ENCODE measurements at places on chromosomes 3 and 15. TPM values are rescaled to one million over a fixed set of nuclear protein-coding genes. Genes with fewer than 3 reads are reported as not detected.

ALPK3 gene
- 0.04 TPM for total RNA-seq

DNA sequence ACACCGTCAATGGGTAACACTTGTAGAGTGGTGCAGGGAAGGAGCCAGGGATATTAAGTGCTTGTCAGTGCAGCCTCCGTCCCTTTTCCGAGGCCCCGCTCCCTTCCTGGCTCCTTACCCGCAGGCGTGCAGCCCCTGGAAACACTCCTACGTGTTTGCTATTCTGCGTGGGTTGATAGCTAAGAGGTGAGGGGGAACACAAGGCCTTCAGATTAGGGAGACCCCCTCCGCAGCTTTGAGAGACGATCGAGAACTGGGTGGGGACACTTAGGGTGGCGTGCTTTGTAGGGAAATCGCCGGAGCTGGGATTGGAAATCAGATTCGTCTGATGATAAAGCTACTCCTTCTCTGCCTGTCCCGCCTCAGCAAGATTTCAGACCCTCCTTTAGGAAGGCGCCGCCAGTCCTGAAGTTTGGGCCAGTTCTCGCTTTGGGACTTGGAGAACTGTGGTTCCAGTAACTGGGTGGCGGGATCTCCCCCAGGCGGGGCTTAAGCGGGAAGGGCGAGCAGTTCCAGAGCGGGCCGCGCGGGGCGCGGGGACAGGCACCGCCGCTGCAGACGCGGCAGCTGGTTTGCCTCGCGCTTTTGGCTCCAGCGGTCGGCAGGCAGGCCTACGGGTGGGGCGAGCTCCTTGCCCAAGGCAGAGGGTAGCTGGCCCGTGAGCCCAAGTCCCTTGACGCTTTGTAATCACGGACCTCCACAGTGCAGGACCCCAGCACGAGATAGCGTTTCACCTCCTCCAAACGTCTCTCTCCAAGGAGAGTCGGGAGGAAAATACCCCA, 8.0 kb upstream of the FAM107A start:
- H3K27ac ChIP-seq, result peak overlapping the region; percentile 22
- H3K36me3 ChIP-seq, result peaks cover 4% of the 10 kb centered on the region
- peak overlapping the region; percentile 76 for H3K4me3 ChIP-seq
- H3K4me1 ChIP-seq, result peaks cover 21% of the 10 kb centered on the region
- DNase-seq, result peak; percentile 67

TM2D3 gene
- 37.2 TPM for total RNA-seq

- no peaks in the 10 kb centered on the region for H3K4me1 ChIP-seq
- no peak overlapping the region for H3K27ac ChIP-seq
- H3K4me3 ChIP-seq, result no peak overlapping the region
- H3K27me3 ChIP-seq, result no peaks in the 10 kb centered on the region
- DNase-seq, result no peak
Observed at GRCh38 chr3:42491881-42492507, 10.4 kb upstream of the VIPR1 start.

DNA sequence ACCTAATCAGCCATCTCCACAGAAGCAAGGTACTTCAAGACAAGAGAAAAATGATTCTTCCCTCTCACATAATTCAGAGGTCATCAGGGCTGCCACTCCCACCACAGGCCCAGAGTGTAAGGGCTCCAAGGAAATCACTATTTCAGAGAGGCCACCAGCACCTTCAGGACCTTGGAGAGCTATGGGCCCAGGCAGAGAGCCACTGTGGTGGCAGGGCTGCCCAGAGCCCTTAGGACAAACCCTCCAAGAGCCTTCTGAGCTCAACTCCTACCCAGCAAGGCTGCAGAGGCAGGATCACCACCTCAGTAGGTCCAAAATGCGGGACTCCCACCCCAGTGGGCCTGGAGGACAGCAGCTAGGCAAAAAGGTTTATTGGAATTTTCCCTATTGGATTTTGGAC, 17.9 kb upstream of the FAN1 start:
- no peak overlapping the region for H3K4me3 ChIP-seq
- peaks cover 5% of the 10 kb centered on the region for H3K4me1 ChIP-seq
- H3K27ac ChIP-seq, result no peak overlapping the region
- DNase-seq, result no peak
- H3K27me3 ChIP-seq, result no peaks in the 10 kb centered on the region
- peaks cover 6% of the 10 kb centered on the region for H3K36me3 ChIP-seq

- H3K27ac ChIP-seq, result no peak overlapping the region
- no peak overlapping the region for H3K4me3 ChIP-seq
- DNase-seq, result no peak
- H3K36me3 ChIP-seq, result peaks cover 11% of the 10 kb centered on the region
Observed at GRCh38 chr3:140972833-140973232, 31.2 kb downstream of the SLC25A36 start.

DNA sequence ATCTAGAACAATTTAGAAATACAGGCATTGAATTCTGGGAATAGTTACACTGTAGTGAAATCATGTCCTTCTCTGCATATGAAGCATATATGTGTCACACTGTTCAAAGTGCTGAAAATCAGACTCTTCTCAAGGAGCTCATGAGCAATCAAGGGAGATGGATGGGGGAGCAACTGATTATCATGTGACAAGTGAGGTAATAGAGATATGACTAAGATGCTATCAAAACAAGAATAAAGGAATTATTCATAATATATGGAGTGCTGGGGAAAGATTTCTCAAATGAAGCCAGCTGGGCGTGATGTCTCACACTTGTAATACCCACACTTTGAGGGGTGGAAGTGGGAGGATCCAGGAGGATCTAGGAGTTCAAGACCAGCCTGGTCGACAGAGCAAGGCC, 74.9 kb upstream of the CHRNB4 start:
- H3K27me3 ChIP-seq, result peaks cover 27% of the 10 kb centered on the region
- no peak for DNase-seq
- H3K4me1 ChIP-seq, result no peaks in the 10 kb centered on the region
- H3K4me3 ChIP-seq, result no peak overlapping the region

DNA sequence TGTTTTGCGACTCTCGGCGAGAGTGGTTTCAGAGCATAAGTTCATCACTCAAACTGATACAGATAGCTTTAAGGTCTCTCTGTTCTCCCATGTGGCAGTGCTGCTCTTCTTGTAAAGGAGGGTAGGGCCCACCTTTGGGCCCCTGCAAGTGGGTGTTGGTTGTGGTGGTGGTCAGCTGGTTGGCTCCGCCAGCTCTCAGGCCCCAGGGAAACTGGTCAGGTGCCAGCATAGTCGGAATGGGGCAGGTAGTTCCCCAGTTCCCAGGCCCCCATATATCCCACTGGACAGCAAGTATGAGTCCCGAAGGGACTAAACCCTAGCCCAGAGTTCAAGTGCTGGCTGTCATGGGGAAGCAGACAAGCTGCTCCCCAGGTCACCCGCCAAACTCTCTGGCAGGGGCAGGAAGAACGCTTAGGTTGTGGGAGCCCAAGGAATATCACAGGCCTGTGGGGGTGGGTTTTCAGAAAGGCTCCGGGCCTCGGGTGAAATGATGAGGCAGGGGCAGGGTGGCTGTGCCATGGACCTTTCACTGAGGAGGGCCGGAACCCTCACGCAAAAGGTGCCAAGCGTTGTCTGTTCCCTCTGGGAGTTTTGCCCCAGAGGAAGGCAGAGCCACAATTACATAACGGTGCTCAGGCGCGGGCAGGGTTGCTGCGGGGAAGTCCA, 185.1 kb downstream of the EFHB start:
- no peak for DNase-seq
- H3K27ac ChIP-seq, result no peak overlapping the region
- no peaks in the 10 kb centered on the region for H3K36me3 ChIP-seq

- H3K36me3 ChIP-seq, result no peaks in the 10 kb centered on the region
- no peak overlapping the region for H3K27ac ChIP-seq
- no peak for DNase-seq
- peaks cover 32% of the 10 kb centered on the region for H3K27me3 ChIP-seq
Observed at GRCh38 chr15:48899793-48900192, 21.9 kb downstream of the EID1 start.

DNA sequence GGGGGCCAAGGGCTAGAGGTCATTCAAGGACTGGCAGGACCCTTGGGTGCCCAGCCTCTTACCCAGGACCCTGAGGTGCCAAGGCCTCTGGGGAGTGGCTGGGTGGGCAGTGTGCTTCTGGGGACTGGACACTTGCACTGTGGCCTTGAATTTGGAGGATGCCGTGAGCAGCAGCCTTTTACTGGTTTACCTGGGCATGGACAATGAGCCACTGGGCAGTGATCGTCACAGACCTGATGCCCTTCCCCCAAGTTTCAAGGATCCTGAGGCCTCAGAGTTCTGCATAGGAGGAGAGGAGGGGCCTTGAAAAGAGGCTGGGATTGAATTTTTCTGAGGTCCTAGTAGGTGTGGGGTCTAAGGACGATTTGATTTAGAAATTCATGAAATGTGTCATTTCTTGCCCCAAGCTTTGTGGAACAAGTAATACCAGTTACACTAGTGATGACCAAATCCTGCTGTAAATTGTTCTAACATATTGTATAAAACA, 146.1 kb upstream of the TPM1 start:
- H3K27ac ChIP-seq, result no peak overlapping the region
- no peak overlapping the region for H3K4me3 ChIP-seq
- DNase-seq, result no peak
- H3K27me3 ChIP-seq, result peaks cover 3% of the 10 kb centered on the region
- no peaks in the 10 kb centered on the region for H3K4me1 ChIP-seq
